ENCODE measurements at places on chromosomes 5 and 9.

DNA sequence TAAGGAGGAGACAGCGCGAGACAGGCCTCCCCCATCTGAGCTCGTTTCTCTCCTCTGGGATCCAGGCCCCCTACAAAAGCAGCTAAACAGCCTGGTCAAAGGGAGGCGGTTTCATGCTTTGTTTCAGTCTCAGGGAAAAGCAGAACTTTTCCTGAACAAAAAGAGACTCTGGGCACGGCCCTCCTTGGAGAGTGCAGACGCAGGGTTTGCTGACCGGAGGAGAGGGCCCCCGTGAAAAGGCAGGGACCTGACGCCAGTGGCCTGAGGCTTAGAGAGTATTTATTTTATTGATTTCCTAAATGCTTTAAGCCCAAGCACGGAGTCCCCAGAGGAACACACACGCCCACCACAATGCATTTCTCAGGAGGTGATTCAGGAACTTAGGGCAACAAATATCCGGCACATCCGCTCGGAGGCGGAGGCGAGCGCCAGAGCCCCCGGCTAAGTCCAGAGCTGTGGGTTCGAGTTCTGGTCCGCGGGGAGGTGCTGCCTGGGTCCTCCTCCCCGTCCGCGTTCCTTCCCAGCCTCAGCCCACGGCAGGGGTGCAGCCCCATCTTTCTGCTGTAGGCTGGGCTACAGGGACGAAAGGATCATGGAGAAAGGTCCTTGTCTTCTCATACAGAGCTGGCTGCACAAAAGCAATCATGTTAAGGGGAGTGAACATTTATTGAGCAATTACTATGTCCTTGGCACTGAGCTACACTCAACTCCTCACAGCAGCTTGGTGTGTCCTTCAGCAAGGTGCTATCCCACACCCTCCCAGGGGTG is 40.0 kb downstream of the PTGES start:
- no peak for DNase-seq

DNA sequence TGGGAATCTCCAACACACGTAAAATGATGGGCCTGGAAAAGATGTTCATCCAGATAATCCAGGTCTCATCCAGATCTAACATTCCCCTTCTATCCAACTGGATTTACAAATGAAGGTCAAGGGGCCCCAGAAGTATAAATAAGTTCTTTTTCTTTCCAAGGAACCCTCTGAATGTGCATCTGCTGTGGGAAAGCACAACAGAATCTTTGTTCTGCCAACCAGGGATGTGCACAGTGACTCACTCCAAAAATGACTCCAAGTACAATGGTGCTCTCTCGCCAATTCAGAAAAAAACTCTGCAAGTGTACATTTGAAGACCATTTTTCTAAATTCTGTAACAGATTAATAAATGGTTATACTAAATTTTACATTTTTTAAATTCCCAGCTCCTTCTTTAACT is 12.4 kb downstream of the RAPGEF6 start:
- no peak for DNase-seq

- no peak for DNase-seq
These were observed 67.6 kb downstream of the TLE4 start for GRCh38 chr9:79639354-79639753.

- no peak for DNase-seq
These were observed 54.0 kb upstream of the STXBP1 start for GRCh38 chr9:127557998-127558546.

GRCh38 chr5:61401726-61402125 is 69.7 kb downstream of the ZSWIM6 start:
- no peak for DNase-seq

DNA sequence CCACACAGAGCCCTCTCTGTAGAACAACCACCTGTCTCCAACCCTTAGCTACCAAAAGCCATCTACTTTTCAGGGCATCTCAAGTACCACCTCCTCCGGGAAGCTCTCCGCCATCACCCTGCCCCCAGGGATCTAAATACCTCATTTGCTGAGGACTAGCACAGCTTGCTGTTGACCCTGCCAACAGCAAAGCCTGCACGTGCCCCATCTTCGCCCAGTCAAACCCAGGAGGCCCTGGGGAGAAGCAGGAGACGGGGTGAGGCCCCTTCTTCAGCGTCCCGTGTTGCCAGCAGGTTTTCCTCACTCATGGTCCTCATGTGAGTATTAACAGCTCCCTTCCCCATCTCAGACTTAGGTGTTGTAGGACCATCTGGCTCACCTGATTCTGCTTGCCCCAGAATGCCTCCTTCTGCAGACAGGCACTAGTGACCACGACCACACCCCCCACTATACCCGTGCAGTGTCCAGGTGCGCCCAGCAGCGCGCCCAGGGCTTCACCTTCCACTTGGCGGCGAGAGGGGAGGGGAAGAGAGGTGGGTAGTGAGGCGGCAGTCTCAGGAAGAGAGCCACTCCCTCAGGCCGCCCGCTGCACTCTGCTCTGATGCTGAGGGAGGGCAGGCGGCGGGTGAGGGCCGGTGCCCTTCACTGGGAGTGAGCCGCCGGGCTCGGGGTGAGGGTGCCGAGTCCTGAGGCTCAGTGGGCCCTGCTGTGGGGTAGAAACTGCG is 11.1 kb downstream of the VAV2 start:
- no peak for DNase-seq

GRCh38 chr9:100101608-100102007 is 2.6 kb downstream of the INVS start:
- DNase-seq = no peak

DNA sequence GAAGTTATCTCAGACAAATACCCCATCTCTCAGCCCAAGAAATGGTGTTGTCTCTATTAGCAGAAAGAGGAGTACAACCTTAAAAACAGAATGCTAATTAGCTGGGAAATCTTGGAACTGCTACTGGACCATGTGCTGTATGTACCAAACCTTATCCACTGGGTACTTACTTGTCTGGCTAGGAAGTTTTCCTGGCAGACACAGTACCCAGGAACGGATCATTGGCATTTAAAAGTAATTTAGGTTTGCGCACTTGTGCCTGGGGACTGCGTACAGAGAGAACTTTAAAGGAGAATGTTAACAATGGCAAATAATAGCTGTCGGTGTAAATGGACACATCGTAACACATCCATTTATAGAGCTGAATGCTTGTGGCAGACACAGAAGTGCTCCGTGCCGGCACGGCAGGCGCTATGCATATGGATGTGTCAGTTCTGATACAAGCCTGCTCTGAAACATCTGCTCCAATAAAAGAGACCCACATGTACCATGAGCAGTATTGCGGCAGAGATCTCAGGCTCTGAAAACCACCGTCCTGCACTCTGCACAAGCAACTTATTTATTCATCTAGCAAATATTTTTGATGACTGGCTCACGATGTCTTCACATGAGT is 290.6 kb upstream of the PANK3 start:
- no peak for DNase-seq

DNA sequence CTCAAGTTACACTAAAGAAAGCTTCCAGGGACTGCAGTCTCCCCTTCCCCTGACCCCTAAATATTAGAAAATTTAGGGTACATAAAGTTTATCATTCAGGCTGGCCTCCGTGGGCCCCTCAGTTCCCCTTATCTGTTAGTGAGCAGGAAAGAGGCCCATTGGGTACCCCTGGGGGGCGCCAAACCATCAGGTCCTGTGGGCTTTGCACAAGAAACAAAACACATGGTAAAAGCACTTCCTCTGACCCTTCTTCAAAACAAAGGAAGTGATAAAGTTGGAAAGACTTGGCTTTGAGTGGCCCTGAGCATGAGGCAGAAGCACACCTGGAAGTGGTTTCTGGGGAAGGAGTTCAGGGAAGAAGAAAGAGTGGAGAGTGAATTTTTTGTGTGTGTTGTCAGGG is 213.0 kb downstream of the SMARCA2 start:
- no peak for DNase-seq

- DNase-seq = no peak
These were observed 20.4 kb downstream of the FNIP1 start for GRCh38 chr5:131776450-131776849.

- no peak for DNase-seq
These were observed 110.6 kb upstream of the BOD1 start for GRCh38 chr5:173726846-173727557.

DNA sequence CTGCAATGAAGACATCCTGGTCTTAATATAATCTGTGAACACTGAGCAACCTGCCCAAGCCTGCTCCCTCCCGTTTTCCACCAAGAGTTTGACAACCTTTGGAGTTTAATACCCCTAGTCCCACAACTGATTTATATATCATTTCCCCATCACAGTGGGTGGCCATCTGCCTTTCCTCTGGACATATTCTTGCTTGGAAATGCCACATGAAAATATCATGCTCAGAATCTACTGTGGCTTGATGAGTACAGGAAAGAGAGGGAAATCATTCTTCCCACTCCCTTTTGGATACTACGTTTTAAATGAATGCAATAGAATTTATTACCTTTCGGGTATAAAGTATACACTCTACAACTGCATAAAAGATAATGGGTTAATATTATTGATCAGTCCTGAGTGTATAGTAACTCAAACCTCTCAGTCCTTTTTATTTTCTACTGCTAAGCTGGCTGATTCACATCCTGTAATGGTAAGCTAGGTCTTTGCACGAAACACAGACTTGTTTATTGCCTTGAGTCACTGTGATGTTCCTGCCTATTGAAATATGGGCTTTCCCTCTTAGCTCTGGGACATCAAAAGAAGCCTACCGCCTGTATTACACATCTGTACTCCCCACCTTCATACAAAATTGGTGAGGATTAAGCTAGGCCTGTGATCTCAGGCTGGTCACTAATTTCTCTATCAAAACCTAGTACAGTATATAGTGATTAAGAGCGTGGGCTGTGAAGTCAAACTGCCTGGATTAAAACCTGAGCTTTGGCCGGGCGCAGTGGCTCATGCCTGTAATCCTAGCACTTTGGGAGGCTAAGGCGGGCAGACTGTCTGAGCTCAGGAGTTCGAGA is 67.6 kb upstream of the NR5A1 start:
- DNase-seq = no peak

DNA sequence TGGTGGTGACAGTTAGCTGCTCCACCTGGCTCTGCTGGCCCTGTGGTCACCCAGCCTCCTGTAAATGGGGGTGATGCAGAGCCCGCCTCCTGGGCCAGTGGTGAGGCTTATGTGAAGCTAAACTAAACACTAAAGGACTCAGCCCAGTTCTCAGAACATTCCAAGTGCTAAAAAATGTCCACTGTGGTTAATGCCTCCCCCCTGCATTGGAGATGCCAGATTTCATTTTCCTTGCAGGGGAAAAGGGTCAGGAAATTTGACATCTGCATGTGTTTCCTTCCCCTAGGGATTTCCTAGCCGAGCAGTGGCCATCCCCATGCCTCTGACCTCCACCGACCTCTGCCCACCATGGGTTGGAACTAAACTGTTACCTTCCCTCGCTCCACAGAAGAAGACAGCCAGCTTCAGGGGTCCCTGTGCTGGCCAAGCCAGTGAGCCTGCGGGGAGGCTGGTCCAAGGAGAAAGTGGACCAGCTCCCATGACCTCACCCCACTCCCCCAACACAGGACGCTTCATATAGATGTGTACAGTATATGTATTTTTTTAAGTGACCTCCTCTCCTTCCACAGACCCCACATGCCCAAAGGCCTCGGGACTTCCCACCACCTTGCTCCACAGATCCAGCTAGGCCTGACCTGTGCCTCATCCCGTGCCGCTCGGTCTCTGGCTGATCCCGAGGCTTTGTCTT is 13.0 kb downstream of the CD74 start:
- no peak for DNase-seq

- DNase-seq = no peak
These were observed 2.1 kb downstream of the SAXO1 start for GRCh38 chr9:19030899-19031298.

DNA sequence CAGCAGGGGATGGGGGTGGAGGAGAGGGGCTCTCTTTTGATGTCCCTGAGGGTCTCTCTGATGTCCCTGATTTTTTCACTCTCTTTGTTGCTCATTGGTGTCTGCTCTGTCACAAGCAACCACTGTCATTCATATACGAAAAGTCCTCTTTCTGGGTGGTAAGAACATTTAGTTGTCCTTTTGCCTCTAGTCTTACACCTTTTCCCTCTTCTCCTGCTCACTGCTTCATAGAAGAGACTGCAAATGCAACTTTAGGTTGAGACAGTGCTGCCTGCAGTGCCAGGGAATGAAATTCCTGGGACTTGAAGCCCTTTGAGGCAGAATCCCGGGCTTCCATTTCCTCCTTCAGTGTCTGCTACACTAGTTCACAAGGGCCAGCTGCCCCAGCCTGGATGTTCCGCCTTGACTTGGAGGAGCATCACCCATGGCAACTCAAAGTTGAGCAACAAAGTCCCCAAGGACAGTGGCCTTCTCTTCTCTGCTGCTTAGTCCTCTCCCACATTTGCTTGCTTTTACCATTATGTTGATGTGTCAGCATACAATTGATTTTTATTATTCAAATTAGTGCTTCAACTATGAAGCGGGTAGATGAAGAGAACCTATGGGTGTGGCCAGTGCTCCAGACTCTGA is 94.7 kb upstream of the RUSC2 start:
- DNase-seq = no peak

DNA sequence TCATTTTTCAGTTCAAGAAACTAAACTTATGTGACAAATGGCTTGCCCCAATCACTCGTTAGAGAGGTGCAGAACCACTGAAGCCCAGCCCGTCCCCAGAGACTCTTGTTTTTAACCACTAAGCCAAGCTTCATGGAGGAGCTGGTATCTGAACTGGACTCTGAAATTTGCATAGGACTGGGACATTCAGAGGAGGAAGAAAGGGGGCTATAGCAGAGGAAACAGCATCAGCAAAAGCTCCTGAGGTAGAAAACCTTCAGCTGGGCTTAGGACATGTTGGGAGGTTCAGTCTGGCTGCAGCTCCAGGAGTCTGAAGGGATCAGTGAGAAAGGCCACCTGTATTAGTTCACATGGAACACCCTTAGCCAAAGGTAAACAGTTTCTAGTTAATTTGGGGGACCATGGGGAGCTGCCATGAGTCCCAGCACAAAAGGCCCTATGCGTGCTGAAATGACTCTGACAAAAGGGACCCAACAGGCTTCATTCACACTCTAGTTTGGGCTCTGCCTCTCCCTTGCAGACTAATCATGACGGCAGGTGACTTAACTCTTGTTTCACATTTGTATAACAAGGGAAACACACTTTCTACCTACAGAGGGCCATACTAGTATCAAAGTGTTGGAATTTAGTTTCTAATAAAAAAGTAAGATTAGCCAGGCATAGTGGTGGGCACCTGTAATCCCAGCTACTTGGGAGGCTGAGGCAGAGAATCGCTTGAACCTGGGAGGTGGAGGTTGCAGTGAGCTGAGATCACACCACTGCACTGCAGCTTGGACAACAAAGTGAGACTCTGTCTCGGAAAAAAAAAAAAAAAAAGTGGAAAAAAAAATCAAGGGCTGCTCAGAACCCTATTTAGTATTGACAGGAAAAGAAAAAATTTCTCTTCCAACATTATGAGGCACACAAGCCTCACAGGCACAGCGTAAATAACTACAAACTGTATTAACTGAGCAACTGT is 10.2 kb downstream of the FBXO10 start:
- no peak for DNase-seq

DNA sequence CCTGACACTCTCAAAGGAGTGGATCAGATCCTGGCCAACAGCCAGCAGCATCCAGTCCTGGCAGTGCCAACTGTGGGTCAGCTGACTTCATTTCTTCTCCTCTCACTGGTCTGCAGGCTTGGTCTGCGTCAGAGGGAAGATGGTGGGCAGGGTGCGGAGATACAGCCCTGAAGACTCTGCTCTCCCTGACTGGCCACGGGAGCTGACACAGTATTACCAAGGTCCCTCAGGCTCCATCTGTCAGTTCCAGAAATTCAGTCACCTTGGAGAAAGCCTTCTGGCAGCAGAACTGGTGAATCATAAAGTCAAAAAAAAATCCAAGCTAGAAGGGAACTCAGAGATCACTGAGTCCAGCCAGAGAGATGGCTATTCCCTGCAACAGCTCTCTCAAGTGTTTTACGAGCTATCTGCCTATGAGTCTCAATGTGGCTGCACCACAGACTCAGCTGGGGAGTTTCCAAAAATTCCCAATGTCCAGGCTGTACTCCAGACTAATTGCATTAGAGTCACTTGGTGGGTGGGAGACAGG is 27.9 kb downstream of the C1QTNF2 start:
- DNase-seq = no peak

Data from CD4-positive, alpha-beta T cell treated with Interleukin-17A for 1 hour (primary cell).